ENCODE measurements at places on chromosomes 13 and 19. TPM values are rescaled to one million over a fixed set of nuclear protein-coding genes. Genes with fewer than 3 reads are reported as not detected.

Gene OSCAR
- total RNA-seq = 2.8 TPM

Gene B3GNT8
- total RNA-seq = 12.5 TPM

Gene DPF1
- not detected for total RNA-seq

Gene SERPINE3
- not detected for total RNA-seq

Gene ZNF667
- total RNA-seq = 2.0 TPM

Measured in lower leg skin (tissue), 4 donors.